ENCODE measurements at places on chromosomes 1 and 21.

- no peak for DNase-seq
Measured at GRCh38 chr1:96418969-96419368, 302.6 kb upstream of the PTBP2 start.

- no peak for DNase-seq
Measured at GRCh38 chr1:82044536-82044935, 243.8 kb downstream of the ADGRL2 start.

GRCh38 chr1:203177036-203177405 is 1.4 kb upstream of the MYBPH start:
- DNase-seq = no peak

DNA sequence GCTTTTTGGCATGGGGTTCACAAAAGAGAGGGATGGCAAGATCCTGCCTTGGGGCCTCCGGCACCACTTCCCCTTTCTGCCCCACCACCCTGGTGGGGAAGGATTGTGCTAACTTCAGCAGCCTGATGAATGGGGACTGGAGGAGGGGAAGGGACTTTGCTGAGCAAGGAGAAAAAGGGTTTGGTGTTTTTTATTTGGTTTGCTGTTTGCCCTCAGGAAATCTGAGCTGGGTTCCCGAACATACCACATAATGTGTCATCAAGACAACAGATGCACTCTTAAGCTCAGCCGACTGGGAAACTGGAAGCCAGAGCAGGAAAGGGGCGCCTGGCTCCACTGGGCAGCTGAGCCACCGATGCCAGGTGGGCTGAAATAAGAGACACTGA is 19.8 kb downstream of the OLFML2B start:
- no peak for DNase-seq

Data from stimulated activated CD8-positive, alpha-beta memory T cell treated with anti-CD3 and anti-CD28 coated beads, Interleukin-15, amount 100 ng/mL, for 1 hour (primary cell).